ENCODE measurements at places on chromosomes 3 and 15.

DNA sequence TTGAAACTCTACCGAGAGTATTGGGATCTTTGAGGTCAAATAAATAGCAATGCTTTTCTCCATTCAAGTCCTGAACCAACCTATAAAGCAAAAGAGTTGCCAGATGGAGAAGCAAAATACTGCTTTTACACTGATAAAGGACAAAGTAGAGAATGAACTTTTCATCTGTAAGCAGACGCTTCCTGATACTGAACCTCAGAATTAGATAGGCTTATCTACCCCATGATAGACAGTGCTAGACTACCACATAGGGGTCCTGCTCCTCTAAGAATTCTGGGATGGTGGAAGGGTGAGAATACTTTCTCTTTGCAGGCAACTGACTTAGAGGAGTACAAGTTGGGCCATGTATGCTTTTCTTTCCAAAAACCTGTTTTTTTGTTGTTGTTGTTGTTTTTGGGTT, 9.5 kb downstream of the SAXO2 start:
- no peak for DNase-seq

- no peak for DNase-seq
These were observed 920.7 kb downstream of the SQOR start for GRCh38 chr15:46555547-46555946.

- DNase-seq = no peak
These were observed 10.6 kb downstream of the RBMS3 start for GRCh38 chr3:29291260-29291981.

GRCh38 chr3:172561897-172562640, 38.8 kb upstream of the TNFSF10 start:
- no peak for DNase-seq

GRCh38 chr3:182722907-182723306, 70.4 kb upstream of the ATP11B start:
- no peak for DNase-seq

DNA sequence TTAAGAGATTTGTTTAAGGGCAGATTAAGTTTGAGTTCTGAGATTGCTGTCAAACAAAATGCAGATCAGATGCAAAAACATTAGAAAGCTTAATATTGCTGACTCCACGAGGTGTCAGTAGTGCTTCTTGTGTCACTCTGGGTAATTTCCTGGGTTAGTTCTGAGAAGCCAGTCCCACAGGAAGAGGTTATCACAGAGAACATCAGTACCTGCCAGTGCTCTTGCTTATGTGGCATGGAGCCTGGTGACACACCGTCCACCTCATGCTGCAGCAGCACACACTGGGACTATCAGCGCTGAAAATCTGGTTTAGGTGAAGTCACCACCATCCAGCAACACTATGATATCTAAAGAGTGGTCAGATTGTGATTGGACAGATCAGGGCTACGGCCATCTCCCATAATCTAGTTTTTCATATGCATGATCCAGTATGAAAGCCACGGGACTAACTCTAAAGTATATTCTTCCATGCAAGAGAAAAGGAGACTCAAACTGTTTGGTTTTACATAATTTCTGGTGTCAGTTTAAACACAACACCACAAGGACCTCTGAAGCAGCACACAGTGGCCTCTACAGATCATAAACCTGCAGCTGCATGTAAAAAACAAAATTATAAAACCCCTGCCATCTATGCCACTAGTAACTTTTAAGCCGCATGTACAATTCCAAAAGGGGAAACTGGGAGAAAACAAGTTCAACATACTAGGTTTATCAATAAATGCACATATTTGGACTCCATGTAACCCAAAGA, 36.1 kb upstream of the MYO5C start:
- DNase-seq = no peak

- no peak for DNase-seq
These were observed 222.2 kb upstream of the BHLHE40 start for GRCh38 chr3:4756855-4757574.

DNA sequence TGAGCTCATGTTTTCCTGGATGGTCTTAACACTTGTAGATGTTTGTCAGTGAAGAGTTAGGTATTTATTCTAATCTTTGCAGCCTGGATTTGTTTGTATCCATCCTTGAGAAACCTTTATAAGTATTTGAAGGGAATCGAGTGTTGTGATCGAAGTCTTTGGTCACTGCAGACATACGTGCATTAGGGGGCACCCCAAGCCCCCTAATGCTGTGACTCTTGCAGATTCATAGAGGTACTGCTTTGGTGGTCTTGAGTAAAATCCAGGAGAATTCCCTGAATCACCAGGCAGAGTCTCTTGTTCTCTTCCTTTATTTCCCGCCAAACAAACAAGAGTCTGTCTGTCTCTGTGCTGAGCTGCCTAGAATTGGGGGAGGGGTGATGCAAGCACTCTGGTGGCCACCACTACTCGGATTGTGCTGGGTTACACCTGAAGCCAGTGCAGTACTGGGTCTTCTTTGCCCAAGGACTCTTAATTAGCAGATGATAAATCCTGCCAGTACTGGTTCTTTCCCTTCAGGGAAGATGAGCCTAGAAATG, 170.5 kb upstream of the POU1F1 start:
- no peak for DNase-seq

DNA sequence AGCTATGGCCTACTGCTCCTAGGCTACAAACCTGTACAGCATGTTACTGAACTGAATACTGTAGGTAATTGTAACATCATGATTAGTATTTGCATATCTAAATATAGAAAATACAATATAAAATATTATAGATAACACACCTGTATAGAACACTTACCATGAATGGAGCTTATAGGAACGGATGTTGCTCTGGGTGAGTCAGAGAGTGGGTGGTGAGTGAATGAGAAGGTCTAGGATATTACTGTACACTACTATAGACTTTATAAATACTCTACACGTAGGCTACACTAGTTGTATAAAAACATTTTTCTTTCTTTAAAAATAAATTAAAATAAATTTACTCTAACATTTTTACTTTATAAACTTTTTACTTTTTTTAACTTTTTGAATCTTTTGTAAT, 224.0 kb upstream of the CBLB start:
- DNase-seq = no peak

DNA sequence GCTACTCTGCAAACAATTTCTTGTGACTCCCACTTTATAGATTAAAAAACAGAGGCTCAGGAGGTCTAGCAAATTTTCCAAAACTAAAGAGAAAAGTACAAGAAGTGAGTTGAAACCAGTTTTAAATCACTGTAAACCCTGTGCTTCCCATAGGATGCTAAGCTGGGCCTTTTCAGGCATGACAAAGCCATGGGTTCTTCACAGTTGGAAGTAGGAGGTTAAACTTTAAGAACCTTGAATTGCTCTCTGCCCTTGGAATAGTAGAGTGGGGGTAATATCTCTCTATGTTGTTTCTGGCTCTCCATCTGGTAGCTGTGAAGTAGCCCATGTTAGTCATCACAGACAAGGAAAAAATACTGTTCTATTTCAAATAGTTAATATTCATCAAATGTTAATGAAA, 193.6 kb upstream of the SATB1 start:
- DNase-seq = no peak

- peak; percentile 12 for DNase-seq
These were observed 44.4 kb upstream of the RASA2 start for GRCh38 chr3:141442446-141442845.

- no peak for DNase-seq
These were observed 253.6 kb downstream of the MAGI1 start for GRCh38 chr3:65785065-65785645.

GRCh38 chr15:40696228-40696627, 1.3 kb downstream of the RAD51 start:
- no peak for DNase-seq

DNA sequence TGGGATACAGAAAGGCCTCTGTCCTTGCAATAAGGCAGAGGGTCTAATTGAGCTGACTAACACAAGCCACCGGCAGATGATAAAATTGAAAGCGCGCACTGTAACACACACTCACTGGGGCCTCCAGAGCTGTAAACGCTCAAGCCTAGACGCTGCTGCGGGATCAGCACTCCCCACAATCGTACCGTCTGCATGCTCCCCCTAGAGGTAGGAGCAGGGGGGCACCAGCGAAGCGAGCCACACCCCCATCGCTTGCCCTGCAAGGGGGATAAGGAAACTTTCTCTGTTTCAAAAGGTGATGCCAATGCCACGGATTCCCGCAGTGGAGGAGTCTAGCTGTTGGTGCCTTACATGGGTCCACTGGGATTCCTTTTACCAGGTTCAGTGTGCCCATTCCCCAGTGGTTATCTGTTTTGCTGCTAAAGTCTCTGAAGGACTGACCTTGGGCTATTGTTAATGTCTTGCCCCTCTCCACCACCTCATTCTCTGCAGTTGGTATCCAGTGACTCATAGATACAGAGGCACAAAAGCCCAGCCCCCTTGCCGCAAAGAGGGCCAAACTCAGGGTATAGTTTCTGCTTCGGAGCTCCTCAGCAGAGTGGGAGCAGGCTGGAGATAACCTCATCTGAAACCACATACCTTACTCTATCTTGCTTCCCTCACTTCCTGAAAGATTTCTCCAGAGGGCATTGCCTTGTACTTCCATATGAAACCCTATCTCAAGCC, 139.3 kb upstream of the KBTBD8 start:
- DNase-seq = peak; percentile 63

- DNase-seq = no peak
These were observed 127.9 kb downstream of the DMXL2 start for GRCh38 chr15:51494411-51495314.

- no peak for DNase-seq
These were observed 4.6 kb downstream of the SKOR1 start for GRCh38 chr15:67829647-67830504.

- no peak for DNase-seq
These were observed 67.9 kb upstream of the UNC13C start for GRCh38 chr15:53910236-53910849.

GRCh38 chr3:187039100-187039722, 100.1 kb downstream of the RPL39L start:
- DNase-seq = no peak

- no peak for DNase-seq
These were observed 3.2 kb upstream of the GPR171 start for GRCh38 chr3:151206201-151206600.

GRCh38 chr15:62648954-62649353, 393.6 kb upstream of the TPM1 start:
- no peak for DNase-seq

GRCh38 chr3:165347526-165347925, 151.3 kb upstream of the SLITRK3 start:
- no peak for DNase-seq

Measured in ecto neural progenitor cell (in vitro differentiated cells).